ENCODE measurements at places on chromosomes 1 and 21. TPM values are rescaled to one million over a fixed set of nuclear protein-coding genes. Genes with fewer than 3 reads are reported as not detected.

- DNase-seq: no peak
Measured at GRCh38 chr1:21321963-21322680, 31.9 kb upstream of the ECE1 start.

DNA sequence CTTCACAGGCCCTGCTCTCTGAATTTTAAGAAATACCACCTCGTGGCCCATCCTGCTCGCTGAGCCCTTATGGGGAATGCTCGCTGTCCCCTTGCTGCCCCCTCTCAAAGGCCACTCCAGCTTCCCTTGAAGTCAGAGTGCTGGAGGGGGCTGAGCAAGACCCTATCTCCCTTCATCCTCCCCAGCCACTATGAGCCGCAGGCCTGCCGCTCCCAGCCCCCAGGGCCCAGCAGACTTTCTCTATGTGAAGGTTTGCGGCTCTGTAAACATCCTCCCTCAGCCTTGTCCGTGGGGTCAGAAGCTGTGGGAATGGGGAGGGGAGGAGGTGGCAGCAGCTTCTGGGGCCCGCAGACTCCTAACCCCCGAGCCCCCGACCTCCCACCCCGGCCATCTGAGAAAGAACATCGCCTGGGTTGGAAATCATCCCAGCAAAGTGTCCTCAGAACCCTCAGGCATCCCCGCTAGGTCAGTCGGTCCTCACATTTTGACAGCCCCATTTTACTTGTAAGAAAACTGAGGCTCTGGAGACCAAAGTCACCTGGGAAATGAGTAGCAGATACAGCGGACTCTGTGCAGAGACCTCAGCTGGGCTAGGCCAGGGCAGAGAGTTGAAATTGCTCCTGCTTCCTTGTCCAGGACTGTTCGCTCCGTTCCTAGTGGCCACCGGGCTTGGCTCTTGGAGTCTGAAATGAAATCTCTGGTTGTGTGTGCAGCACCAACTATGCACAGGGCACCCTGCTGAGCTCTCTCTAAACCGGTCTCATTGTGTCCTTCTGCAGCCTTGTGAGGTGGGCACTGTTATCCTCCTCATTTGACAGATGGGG, 4.4 kb downstream of the KCNQ4 start:
- no peak for DNase-seq

Gene MYBPHL
- not detected for total RNA-seq

Gene LYST
- total RNA-seq: 34.0 TPM
